Fibroblast of the conjunctiva (primary cell): ENCODE measurements at places on chromosomes 11 and 22.

DNA sequence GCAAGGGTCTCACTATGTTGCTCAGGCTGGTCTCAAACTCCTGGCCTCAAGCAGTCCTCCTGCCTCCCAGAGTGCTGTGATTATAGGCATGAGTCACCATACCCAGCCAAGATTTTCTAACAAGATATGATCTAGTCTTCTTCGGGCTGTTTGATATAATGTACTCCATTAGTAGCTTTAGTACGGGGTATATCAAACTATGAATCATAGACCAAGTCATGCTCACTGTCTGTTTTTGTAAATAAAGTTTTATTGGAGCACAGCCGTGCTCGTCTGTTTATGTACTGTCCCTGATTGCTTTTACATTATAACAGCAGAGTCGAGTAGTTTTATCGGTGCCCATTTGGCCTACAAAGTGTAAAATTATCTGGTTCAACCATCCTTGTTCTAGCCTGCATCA is 43.9 kb upstream of the GRIK4 start:
- DNase-seq: no peak

- DNase-seq: peak; percentile 23
Measured at GRCh38 chr11:22244986-22245592, 52.2 kb downstream of the ANO5 start.

DNA sequence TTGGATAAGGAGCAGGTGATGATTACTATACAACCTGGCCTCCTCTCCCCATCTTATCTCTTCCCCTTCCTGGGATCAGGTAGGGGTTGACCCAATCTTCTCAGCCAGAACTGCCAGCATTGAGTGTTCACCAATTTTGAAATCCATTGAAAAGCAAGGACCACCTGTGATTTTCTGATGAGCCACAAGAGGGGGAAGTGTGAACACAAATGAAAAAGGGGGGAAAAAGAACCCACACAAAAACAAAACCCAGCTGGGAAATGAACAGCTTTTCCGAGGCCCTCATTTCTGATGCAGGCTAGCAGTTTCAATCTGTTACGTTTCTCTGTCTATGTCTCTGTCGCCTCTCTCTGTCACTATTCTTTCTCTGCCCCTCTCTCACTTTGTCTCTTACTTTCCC is 161.9 kb downstream of the INSC start:
- DNase-seq: no peak

- DNase-seq: no peak
Measured at GRCh38 chr11:96763244-96763643, 373.4 kb downstream of the JRKL start.

DNA sequence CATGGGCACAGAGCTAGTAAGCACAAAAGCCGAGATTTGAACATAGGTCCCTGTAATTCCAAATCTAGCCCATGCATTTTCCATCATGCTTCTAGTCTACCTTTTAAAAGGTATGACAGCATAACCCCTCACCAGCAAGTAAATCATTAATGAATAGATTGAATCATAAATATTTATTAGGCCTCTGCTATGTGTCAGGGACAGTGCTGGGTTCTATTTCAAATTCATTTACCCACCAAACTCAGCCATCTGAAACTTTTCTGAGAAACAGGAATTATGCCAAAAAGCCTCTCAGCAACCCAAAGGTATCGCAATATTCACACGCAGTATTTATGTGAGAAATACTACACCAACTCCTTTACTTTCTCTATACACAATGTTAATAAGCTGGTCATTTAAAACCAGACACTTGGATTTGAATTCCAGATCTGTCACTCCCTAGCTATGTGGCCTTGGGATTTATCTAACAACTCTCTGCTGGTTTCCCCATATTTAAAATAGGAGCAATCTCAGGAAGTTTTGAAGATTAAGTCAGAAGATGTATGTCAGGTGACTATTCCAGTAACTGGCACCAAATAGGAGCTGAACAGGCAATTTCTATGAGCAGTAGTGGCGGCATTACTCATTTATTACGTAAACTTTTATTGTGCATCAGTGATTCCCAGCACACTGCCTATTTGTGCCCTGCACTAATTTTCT is 191.4 kb downstream of the TENM4 start:
- DNase-seq: no peak
